ENCODE measurements at places on chromosomes 11 and 22.
A peak's percentile ranks its signal among the peaks of the same experiment; 100 is the strongest.

DNA sequence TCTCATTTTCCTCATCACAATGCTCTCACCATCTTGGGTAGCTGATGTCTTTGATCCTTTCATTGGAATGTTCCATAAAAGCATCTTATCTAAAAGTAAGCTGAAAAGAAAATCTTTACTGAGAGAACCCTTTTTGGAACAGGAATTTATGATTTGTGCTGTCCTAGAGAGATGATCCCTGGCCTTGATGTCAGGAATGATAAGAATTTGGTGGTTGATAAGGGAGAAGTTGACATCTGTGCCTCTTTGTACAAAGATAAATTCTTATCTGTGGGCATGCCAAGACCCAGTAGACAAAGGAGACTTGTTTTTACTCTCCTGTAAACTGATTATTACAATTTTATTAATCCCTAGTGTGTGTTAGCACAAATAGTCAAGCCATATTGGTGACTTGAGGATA, 36.9 kb downstream of the NAALAD2 start:
- no peak for DNase-seq

DNA sequence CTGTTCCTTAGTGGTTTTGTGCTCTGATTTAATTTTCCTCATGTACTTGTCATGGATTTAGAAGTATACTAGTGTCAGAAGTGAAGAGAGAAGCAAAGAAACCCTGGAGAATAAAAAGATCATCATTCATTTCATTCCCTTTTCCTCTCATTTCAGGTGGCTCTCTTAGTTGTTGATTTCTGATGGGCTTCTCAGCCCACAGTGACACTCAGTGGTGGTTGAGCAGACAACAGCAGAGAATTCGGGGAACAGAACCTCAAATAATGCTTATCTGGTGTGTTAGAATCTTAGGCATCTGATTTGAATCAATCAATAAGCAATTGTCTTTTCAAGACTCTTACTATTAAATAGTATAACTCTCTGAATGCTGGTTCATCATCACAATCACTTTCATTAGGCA, 1289.4 kb downstream of the FAM181B start:
- no peak for DNase-seq

DNA sequence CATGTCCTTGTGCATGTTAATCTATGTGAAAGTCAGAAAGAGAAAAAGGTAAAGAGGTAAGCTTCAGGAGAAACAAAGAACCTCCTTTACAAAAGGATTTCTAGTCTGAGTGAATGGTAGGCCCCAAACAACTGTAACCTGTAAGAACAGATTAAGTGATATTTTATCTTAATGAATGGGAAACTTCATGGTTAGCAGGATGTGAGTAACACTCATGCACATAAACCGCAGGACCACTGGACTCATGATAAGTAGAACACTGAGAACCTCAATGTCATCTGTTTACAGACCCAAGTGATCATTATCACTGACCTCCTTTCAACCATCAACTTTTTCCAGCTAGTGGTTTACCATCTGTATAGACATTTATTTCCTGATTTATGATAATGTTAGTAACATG, 19.9 kb downstream of the OR8G5 start:
- no peak for DNase-seq

DNA sequence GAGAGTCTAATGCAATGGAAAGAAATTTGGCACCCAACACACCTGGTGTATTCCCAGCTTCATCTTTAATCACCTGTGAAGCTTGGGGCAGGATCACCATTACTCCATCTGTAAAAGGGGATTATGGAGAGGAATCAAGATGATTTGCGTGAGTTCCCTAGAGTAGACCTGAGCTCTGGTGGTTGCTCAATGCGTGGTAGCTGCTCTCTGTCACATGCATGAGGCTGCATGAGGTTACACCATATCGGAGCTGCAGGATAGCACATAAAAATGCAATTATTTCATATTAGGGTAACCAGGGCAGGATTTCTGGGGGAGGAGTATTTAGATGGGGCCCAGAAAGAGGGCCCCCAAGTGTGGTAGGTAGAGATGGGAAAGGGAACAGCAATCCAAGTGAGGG, 35.3 kb upstream of the CLMP start:
- DNase-seq, result no peak

DNA sequence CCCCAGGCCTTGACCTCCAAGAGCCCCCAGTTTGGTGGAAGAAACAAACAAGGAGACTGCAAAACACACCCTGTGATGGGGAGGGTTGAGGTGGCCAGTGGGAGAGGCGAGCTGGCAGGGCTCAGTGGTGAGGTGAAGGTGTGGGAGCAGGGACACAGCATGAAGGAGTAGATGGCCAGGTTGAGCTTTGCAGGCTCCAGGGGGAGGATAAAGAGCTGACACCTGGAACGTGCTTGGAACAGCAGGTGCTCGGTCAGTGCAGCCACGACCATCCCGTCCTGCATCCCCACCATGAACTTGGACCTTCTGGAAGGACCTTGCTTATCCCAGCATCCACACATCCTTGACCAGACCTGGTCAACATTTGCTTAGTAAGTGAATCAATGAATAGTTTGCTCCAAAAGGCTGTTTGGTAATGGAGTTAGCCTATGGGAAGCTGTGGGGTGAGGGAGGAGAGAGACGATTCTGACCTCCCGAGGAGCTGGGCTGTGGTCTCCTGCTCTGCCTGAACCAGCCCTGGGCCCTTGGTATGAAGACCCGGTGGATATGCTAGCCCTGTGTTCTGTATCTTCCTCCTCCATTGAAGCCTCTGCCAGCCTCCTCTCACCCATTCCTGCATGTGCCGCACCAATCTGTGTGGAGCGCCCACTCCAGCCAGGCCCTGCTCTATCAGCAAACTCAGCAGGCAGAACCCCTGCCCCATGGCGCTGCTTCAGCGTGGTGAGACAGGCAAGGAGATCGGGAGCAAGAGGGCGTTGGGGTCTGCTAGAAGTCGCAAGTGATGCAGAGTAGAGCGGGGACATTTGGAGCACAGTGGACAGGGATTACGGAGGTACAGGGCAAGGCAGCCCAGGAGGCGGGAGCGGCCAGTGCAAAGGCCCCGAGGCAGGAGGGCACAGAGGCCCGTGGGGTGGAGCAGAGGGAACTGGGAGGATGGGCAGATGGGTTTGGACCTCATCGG, 9.9 kb downstream of the LINC01488 start:
- no peak for DNase-seq

- no peak for DNase-seq
Measured at GRCh38 chr11:128298271-128298670, 289.1 kb downstream of the ETS1 start.

DNA sequence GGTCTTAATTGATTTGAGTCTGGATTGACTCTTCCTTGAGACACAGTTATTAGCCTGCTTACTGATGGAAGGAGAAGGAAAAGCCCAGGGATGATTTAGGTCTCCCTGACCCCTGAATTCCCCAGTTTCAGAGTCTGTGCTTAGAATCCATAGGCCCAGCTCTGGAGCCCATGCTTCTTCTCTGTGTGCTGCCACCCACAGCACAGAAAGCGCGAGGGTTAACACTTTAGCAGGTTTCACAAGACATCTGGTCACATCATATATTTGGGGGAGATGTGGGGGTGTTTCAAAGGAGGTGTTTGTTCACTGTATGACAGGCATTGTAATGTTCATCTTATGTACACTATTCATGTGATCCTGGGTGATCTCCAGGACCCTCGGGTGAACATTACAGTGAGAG, 107.0 kb downstream of the PPP6R3 start:
- no peak for DNase-seq

GRCh38 chr22:50531546-50531961, 1.7 kb upstream of the TYMP start:
- peak; percentile 47 for DNase-seq

GRCh38 chr22:41524251-41524661, 20.0 kb downstream of the POLR3H start:
- DNase-seq, result no peak

DNA sequence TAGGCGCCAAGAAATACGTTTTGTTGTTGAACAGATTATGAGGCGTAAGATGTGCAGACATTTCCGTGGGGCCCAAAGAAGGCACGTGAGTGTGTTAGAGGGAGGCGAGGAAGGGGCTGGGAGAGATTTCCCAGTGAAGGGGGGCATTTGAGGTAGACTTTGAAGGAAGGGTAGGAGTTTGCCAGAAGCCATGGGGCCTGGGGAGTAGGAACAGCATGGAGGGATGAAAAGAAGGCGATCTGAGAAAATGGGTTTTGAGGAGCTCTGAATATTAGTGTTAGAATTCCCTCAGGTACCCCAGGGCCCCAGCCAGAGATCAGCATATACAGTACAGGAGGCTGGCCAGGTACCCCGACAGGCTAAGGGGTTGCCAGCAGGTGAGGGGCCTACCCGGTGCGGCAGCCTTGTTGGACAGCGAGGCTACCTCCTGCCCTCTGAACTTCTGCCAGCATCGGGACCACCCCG, 414 bp upstream of the MIEF1 start:
- DNase-seq, result no peak

- DNase-seq, result no peak
Measured at GRCh38 chr11:58688789-58689503, 42.8 kb downstream of the GLYAT start.

- DNase-seq, result peak; percentile 70
Measured at GRCh38 chr11:67288452-67289225, 464 bp upstream of the ANKRD13D start.

DNA sequence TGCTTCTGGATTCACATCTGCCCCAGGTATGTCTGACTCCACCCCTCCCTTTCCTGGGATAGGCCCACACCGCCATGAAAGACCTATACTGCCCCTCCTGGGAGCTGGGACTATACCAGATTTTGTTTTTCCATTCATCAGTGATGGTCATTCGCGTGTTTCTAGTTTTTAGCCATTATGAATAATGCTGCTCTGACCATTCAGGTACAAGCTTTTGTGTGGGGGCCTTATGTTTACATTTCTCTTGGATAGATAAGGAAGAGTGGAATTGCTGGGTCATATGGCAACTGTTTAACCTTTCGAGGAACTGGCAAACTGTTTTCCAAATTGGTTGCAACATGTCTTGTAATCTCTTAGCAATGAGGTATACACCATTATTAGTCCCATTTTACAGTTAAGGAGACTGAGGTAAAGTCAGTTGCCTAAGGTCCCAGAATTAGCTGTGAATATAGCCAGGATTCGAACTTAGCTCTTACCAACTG, 1.2 kb upstream of the TBC1D10A start:
- no peak for DNase-seq

DNA sequence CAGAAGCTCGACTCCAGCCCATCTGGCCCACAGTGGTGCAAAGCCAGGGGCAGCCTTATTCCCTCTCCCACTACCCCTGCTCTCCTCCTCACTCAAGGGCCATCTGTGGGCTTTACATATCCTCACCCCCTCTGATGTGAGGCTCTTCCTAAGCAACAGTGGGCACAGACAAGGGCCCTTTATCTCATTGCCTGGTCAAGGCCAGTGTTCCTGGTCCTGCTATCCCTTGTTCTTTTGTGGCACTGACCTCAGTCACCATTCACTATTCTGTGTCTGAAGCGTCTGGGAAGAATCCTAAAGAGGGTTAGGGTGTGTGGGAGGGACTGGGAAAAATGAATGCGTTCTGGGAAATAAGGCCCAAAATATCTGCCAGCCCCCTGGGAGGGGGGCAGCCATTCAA, 7.3 kb downstream of the DNAL4 start:
- no peak for DNase-seq

DNA sequence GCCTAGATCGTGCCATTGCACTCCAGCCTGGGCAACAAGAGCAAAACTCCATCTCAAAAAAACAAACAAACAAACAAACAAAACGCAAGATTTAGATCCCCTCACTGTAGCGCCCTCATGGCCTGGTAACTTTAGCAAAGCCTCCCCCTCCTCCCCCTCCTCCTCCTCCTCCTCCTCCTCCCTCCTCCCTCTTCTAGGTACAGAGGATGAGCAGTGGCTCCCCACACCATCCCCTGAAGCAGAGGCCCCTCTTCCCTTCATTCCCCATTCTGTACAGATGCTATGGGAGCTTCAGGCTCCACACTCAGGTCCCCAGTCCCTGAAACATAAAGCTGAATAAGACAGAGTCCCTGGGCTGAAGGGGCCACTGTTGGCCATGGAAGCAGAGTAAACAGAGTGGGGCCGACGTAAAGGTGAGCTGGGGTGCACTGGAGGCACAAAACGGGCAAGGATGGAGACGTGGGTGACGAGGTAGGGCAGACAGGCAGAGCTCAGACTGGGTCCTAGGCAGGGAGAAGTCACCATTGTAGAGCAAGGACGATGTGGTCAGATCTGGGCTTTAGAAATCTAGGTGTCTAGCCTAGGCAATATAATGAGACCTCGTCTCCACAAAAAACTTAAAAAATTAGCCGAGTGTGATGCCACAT, 19.4 kb upstream of the NFAM1 start:
- no peak for DNase-seq

- no peak for DNase-seq
Measured at GRCh38 chr22:28986366-28986765, 75.3 kb downstream of the C22orf31 start.

DNA sequence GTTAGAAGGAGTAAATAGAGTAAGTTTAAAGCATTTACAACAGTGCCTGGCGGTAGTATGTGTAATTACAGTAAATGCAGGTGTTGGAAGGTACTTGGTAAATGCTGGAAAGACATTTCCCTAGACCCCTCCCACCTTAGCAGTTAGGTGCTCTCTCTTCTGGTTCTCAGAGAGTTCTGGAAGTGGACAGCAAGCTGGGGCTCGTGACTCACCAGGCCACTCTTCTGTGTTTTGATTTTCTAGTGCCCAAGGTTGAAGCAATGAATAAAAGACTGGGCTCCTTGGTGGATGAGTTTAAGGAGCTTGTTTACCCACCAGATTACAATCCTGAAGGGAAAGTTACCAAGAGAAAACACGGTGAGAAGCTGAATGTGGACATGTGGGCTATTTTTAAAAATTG, 27.6 kb downstream of the SNU13 start:
- DNase-seq, result no peak

DNA sequence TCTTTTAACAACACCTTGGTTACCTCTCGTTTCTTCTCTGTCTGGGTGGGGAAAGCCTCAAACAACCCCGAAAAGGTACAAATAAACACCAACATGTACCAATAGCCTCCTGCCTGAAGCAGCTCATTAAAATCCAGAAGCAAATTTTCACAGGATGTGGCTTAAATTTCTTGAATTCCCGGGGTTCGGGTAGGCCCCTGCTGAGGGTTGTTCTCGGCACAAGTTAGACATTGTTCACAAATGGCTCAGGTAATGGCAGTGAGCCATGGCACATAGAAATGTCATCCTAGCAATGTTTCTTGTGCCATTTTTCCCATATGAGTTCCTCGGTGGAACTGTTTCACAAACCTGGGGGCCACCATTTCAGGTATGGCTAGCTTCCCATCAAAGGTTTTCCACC, 19.7 kb upstream of the GLYATL1 start:
- DNase-seq, result no peak

GRCh38 chr11:125940145-125940544, 5.7 kb upstream of the VSIG10L2 start:
- no peak for DNase-seq

- no peak for DNase-seq
Measured at GRCh38 chr11:12117200-12117599, 6.8 kb downstream of the MICAL2 start.

DNA sequence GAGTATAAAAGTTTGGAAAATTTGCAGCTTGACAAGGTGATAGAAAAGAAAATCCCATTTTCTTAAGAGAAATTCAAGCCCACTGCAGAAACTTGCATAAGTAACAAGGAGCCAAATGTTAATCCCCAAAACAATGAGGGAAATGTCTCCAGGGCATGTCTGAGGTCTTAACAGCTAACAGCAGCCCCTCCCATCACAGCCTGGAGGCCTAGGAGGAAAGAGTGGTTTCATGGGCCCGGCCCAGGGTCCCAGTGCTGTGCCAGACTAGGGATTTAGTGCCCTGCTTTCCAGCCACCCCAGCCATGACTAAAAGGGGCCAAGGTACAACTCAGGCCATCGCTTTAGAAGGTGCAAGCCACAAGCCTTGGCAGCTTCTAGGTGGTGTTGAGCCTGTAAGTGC, 123.7 kb upstream of the TRPC6 start:
- no peak for DNase-seq

GRCh38 chr11:115764176-115764575, 260.0 kb upstream of the CADM1 start:
- DNase-seq, result no peak
